ENCODE measurements at places on chromosomes 2 and 18.

GRCh38 chr2:47534179-47534919, 131.4 kb downstream of the MSH2 start:
- no peak for DNase-seq

DNA sequence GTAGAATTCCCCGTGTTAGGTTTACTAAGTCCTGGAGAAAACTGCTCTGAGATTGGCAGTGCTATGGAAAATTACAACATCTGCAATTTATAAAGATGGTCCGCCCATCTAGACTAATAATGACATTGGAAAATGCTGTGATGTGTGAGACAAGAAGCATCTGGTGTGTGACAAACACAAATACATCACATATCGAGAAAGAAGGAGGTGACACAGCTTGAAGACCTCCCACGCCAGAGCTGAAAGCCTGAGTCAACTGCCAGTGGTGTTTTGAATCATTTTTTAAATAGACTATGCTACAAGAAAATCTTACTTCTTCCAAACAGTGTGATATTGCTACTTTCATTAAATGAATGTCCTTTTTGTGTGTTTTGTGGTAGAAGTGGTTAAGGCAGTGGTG, 8.6 kb upstream of the ANO7 start:
- DNase-seq = no peak

GRCh38 chr18:13287372-13287771, 68.8 kb downstream of the LDLRAD4 start:
- no peak for DNase-seq

GRCh38 chr2:181517685-181518301, 60.6 kb downstream of the ITGA4 start:
- DNase-seq = no peak

DNA sequence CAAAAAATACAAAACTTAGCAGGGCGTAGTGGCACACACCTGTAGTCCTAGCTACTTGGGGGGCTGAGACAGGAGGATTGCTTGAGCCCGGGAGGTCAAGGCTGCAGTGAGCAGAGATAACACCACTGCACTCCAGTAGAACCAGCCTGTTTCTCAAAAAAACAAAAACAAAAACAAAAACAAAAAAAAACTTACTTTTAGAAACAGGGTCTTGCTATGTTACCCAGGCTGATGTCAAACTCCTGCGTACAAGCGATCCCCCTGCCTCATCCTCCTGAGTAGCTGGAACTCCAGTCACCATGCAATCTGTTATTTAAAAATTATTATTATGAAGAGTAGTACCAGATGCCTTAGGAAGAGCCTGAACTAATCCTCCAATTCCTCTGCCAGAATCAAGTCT, 35.0 kb upstream of the GLI2 start:
- DNase-seq = no peak

DNA sequence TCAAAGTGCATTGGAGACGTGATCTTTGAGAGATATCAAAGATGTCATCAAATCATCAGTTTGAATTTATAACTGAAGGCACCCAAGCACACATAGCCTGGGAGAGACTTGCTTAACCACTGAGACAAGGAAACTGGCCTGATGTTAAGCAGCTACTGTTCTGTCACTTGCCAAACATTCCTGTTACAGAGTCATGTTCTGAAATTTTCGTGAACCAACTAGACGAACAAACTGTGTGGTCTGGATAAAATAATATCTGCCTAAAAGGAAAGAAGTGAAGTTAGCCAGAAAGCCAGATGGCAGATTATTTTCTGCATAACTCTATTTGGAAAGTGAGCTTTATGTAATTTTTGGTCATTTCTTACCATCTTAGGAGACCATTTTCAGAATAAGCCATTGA, 51.4 kb downstream of the SPATS2L start:
- no peak for DNase-seq
